ENCODE measurements at places on chromosomes 6 and 20.

- no peak for DNase-seq
Observed at GRCh38 chr6:89066940-89067646, 13.5 kb upstream of the PNRC1 start.

GRCh38 chr6:55943329-55943728 is 67.9 kb upstream of the BMP5 start:
- no peak for DNase-seq

DNA sequence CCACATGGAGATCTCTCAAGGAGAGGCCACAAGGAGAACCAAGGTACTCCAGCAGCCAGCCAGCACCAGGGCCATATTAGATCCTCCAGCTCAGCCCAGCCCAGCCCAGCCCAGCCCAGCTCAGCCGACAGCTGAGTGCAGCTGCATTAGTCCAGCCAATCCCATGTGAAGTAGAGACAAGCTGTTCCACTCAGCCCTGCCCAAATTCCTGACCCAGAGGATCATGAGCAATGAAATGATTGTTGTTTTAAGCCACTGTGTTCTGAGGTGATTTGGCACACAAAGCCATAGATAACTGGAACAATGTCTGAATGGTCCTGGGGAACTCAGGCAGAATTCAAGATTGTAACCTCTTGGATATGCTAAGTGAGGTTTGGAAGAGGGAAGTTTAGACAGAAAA is 59.5 kb upstream of the BMP2 start:
- no peak for DNase-seq

DNA sequence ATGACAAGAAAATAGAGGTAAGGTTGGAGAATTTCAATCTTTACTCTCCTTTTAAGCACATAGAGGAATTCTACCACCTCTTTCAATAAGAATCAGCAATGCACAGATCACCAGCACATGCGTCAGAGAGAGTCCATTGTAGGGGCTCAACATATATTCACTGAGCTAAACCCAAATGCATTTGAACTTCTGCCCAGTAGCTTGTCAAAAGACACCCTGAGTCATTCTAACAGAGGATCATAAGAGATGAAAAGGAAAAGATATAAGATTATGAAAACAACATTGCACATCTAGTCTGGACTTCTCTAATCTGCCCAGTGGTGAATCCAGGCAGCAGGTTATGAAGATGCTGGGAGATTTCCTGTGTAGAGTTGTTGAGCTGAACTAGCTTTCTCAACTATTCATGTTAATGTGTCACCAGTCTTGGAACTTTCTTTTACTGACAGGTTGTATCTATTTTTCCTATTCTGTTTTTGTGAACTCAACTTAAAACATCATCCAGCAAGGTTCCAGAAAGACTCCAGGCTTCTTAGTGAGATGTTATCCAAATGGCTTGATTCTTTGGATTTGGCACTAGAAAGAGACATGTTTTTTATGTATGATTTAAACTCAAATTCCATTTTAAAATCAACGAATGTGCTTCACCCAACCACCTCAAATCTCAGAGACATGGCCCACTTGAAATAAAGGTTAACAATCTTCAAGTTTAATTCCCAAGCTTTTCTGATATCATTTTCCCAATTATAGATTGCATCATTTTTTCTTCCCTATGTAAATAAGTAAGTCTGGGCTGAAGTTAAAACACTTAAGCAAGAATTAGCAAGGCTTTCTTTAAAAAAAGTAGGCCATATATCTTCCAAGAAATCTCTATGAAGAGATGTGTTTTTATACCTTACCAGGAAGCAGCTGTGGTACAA is 89.3 kb downstream of the TSHZ2 start:
- DNase-seq = no peak

DNA sequence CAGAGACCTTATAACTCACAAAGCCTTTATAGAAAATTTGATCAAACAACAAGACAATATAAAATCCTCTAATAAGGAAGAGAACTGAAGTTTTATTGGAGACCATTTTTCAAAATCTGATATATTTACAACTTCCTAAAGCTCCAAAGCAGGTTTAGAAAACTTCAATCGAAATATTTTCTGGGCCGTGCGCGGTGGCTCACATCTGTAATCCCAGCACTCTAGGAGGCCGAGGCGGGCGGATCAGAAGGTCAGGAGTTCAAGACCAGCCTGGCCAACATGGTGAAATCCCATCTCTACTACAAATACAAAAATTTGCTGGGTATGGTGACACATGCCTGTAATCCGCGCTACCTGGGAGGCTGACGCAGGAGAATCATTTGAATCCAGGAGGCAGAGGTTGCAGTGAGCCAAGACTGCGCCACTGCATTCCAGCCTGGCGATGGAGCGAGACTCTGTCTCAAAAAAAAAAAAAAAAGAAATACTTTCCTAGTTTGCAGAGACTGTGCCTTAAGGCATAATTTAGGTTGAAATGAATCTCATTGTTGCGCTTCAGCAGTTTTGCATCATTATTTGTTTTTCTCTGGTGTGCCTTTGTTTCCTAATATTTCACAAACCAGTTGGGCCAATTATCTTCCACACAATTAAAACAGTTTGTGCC is 60.6 kb upstream of the ASIP start:
- DNase-seq = no peak

GRCh38 chr6:11386323-11386722 is 151.2 kb upstream of the TMEM170B start:
- DNase-seq = no peak

DNA sequence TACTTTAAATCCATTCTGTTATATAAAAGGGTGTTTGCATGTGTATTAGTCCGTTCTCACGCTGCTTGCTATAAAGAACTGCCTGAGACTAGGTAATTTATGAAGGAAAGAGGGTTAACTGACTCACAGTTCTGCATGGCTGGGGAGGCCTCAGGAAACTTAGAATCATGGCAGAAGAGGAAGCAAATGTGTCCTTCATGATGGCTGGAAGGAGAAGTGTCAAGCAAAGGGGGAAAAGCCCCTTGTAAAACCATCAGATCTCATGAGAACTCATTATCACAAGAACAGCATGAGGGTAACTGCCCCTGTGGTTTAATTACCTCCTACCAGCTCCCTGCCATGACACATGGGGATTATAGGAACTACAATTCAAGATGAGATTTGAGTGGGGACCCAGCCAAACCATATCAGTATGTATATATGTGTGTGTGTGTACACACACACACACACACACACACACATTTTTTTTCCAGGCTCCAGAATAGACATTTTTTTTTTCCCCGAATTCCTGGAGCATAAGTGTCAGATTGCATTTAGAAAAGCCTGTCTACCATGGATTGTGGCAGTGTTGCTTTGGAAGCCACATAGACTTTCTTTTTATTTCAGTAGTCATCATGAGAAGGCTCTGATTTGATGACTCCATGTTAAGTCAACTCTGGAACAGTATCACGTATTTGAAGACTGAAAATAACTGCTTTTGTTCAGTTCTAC is 31.5 kb downstream of the KDM1B start:
- no peak for DNase-seq

- DNase-seq = no peak
Observed at GRCh38 chr6:119856136-119856535, 506.6 kb upstream of the MAN1A1 start.

DNA sequence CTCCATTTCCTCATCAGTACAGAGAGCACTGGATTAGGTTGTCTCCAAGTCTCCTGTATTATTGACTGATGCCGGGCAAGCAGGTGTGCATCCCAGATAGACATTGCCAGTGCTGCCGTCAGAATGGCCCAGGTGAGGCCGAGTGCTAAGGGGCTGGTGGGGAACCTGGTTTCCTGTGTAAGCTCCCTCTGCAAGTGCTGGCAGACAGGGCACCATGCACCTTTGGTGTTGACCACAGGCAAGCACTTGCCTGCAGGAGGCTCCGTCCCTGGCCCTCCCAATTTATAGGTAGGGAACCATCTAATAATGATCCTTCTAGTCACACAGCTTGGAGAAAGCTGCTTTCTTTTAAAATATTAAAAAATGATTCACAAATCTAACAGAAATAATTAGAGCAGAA is 747 bp downstream of the GABRR1 start:
- no peak for DNase-seq

DNA sequence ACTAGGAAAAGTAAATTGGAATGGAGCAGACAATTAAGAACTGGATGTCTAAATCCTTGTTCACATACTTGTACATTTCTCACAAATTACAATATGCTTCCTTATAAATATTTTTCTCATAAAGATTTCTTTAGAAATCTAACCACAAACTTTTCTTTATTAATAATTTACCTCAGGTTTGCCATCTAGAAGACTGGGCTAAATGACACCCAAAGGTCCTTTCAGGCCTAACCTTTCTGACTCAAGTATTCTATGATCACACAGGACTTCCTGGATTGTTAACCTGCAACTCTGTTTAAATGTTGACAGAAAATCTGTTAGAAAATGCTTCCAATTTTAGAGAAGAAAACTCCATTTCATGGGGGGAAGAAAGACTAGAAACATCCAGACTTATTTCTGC is 330.5 kb upstream of the MAP3K7 start:
- DNase-seq = no peak

Data from left renal cortex interstitium (tissue), 4 donors.